ENCODE measurements at places on chromosomes 2 and 18. TPM values are rescaled to one million over a fixed set of nuclear protein-coding genes. Genes with fewer than 3 reads are reported as not detected.

- peak; percentile 77 for DNase-seq
Measured at GRCh38 chr2:231132129-231132528, 7.3 kb upstream of the HTR2B start.

GRCh38 chr18:42437646-42438045 lies 482.6 kb downstream of the PIK3C3 start:
- no peak for DNase-seq

GRCh38 chr2:230898016-230898712 lies 26.9 kb downstream of the GPR55 start:
- DNase-seq = no peak

DNA sequence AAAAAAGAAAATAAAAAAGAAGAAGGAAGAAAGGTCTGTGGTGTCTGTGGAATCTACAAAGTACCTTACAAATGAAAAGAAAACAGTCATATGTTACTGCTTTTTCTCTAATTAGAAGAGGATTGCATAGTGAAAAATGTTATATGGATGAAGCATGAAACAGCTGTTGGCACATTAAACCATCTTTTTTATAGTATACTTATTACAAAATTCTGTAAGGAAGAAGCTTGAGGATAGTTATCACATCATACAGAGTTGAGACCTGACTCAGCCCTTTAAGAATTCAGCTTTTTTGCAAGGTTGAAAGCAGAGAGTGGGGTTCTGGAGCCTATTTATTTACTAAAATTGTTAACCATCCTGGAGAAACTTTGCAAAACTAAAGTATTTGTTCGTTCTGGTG lies 222.7 kb downstream of the PHLPP1 start:
- peak; percentile 54 for DNase-seq

- DNase-seq = no peak
Measured at GRCh38 chr18:63445037-63445436, 22.8 kb upstream of the VPS4B start.

DNA sequence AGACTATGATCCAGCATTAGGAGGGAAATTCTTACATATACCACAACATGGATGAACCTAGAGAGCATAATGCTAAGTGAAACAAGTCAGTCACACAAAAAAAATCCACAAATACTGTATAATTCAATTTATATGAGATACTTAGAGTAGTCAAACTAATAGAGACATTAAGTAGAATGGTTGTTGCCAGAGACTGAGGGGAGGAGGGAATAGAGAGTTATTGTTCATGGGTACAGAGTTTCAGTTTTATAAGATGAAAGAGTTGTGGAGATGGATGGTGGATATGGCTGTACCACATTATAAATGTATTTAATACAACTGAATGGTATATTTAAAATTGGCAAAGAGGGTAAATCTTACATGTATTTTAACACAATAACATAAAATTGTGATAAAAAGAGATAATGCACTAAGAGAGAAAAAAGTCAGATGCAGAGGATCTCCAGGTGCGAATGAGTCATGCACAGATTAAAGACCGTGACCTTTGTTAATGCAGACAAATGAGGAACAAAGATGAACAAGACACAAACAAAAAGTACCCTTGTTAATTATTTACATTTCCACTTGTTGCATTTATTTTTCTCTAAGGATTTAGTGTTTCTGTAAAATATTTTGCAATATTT lies 541.7 kb upstream of the MEX3C start:
- no peak for DNase-seq

GRCh38 chr18:80147037-80147417 lies 38.0 kb downstream of the ADNP2 start:
- peak; percentile 10 for DNase-seq

DNA sequence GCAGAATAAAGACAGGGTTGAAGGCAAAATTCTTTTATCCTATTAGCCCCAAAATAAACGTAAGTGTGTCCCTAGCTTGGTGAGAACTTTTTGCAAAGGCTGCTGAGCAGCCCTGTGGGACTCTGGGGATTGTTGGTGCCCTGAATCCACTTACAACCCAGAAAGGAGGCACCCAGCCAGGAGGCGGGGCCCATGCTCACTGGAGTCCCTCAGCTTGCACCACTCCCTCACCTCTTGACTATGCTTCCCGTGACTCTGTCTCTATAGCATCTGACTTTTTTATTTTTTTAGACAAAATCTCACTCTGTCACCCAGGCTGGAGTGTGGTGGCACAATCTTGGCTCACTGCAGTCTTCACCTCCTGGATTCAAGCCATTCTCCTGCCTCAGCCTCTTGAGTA lies 15.8 kb upstream of the COL6A3 start:
- DNase-seq = no peak

DNA sequence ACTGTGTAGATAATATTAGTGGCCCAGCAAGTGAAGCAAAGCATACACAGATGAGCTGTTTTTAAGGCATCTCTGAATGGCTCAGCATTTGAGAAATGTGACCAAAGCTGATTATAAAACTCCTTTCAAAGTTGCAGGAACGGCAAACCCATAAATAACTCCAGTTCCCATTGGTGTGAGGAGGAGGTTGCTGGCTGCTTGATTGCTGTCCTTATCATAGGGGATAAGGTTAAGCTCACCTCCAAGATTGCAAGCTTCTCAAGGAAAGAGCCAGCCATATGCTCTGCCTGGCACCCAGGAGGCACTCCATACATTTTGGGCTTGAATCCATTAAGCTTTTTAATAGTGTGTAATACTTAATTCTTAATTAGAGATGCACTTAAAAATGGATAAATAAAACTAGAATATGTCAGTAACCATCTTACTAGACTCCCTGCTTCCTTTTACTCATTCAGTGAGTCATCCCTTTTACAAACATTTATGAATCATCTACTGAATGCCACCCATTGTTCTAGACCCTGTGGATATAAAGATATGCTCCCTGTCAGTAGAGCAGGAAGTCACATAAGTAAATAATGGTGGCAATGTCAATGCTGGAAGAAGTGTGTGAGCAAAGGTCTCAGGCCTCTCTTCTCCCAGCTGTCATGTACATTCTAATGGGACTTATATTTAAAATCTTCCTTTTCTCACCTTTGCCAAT lies 99.3 kb downstream of the SPATS2L start:
- peak; percentile 93 for DNase-seq

DNA sequence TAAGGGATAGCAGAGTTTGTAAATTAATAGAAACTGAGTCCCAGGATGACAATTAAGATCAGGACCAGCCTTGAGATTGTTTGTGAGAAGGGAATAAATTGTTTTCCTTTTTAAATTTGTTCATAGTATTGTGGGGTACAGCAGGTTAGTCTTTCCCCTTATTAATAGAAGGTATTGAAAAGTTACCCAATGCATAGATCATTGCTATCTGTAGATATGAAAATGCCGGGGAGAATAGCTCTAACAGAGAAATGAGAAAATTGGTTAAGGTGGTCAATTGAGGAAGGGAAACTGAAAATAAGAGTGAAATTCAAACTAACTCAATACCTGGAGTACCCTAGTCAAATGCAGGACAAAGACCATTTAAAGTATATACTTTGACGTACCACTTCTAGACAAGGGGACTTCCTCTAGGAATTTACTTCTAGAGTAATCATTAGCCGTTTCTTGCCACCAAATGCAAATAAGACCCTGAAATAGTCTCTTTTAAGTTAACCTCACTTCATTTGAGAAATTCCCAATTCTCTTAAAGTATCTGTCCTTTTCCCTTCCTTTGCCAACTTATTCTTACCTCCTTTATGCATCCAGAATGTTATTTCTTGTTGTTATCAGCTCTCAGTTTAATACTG lies 1224.4 kb upstream of the LRRTM1 start:
- no peak for DNase-seq

The TUBA4B gene
- not detected for total RNA-seq

The UGT1A8 gene
- not detected for total RNA-seq

The SULT1C2 gene
- total RNA-seq = not detected

The CLHC1 gene
- 2.4 TPM for total RNA-seq

The RGPD4 gene
- not detected for total RNA-seq

The PLGLB1 gene
- total RNA-seq = 0.96 TPM

The SERPINB3 gene
- total RNA-seq = not detected

The IL36B gene
- total RNA-seq = not detected

The TMEM37 gene
- total RNA-seq = not detected

Data from LHCN-M2 (cell line).